Mesenchymal stem cell (in vitro differentiated cells and primary cell): ENCODE measurements at places on chromosomes 4 and X.
A peak's percentile ranks its signal among the peaks of the same experiment; 100 is the strongest.

DNA sequence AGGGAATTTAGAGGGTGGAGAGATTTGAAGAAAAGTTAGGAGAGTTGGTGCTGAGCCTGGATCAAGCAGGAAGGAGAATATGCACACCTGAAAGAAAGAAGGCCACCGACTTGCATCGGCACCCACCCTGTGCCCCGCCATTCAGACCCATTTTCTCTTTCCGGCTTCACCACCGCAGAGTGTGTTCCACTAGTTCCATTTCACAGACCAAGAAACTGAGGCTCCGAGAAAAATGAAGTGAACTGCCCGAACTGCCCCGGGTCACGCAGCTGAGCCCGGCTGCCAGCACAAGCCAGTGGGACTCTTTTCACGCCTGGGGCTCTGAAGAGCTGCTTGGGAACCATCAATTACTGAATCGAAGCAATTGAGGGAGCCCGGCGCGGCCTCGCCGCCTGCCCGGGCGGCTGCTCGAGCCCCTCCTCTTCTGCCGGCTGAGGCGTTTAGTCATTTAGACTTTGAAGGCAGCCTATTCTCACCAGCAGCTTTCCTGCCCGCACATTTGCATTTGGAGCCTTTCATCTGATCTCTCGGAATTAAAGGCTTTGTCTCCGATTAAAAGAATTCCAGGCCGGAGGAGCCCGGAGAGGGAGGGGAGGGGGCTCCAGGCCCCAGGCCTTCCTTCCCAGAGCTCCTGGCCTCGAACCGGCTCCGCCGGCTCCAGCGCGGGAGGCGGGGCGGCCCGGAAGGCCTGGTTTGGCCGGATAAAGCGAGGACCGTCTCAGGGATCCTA is 140.2 kb upstream of the PJA1 start:
- H3K4me1 ChIP-seq = no peaks in the 10 kb centered on the region
- H3K36me3 ChIP-seq = no peaks in the 10 kb centered on the region
- H3K27me3 ChIP-seq = peaks cover 83% of the 10 kb centered on the region
- H3K4me3 ChIP-seq = no peak overlapping the region
- no peak overlapping the region for H3K27ac ChIP-seq
- DNase-seq = no peak

GRCh38 chr4:128225148-128225547 is 62.5 kb downstream of the PGRMC2 start:
- no peaks in the 10 kb centered on the region for H3K27me3 ChIP-seq
- peaks cover 11% of the 10 kb centered on the region for H3K4me1 ChIP-seq
- no peak overlapping the region for H3K4me3 ChIP-seq

DNA sequence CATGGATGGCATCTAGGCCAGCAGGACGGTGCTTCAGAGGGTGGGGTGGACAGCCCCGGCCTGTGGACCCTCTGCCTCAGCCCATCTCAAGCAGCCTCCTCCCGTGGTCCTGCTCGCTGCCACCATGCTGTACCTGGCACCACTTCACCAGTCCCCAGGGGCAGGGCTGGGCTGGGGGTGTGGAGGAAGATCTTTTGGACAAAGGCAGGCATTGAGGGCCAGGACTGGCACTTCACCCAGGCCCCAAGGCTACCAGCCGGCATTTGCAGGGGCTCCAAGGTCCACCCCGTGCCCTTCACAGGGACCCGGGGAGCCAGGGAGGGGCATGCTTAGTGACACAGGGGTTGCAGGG is 713 bp downstream of the PLXNB3 start:
- peaks cover 30% of the 10 kb centered on the region for H3K36me3 ChIP-seq
- peaks cover 30% of the 10 kb centered on the region for H3K4me1 ChIP-seq
- H3K4me3 ChIP-seq = peak overlapping the region; percentile 78
- H3K27ac ChIP-seq = no peak overlapping the region
- no peaks in the 10 kb centered on the region for H3K27me3 ChIP-seq
- no peak for DNase-seq

DNA sequence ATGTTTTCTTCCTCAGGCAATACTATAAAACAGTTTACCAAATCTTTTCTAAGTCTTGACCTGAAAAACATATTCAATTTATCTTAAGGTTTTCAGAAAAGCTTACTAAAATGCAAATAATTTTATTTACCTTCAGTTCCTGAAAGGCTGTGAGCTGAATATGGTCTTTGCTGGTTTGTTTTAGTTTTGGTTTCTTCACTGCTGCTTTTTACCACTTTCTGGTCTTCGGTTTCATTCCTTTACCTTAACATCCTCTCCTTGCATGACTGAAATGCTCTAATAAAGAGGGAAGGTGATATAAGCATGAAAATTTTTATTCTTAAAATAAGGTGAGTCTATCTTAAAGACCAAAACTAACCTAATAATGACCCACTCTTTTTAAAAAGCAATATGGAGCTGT is 97.1 kb upstream of the NRK start:
- no peaks in the 10 kb centered on the region for H3K27me3 ChIP-seq
- no peak overlapping the region for H3K27ac ChIP-seq
- no peak for DNase-seq
- no peaks in the 10 kb centered on the region for H3K4me1 ChIP-seq
- H3K36me3 ChIP-seq = no peaks in the 10 kb centered on the region
- no peak overlapping the region for H3K4me3 ChIP-seq

DNA sequence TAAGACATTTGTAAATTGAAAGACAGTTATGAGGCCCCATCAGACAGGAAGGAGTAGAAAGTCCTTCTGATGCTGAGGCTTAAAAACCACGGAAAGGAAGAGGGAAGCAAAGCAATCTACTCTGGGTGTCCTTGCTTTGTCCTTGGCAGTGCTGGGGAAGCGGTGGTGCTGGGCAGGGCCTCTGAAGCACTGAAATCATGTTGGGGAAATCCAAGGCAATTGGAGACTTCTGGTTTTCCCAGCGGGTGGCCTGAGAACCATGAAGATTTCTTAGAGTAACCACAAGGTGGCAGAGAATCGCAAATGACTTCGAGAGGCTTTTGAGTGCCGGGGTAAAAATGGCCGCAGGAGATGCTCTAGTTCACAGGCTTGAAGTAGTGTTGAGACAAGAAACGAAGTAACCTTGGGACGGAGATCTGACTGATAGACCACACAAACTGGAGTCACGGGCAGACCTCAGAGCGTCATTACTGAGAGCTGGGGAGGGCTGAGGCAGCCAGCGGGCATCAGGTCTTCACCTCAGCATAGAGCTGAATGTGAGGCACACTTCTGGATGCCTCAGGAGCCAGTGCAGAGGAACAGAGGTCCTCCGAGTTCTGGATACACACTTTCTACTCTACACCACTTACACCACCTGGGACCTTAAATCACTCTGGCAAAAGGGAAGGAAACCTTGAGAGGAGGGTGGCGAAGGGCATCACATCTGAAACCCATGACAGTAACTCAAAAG is 130.7 kb upstream of the GPRIN3 start:
- no peaks in the 10 kb centered on the region for H3K4me1 ChIP-seq
- no peak overlapping the region for H3K4me3 ChIP-seq
- H3K27me3 ChIP-seq = no peaks in the 10 kb centered on the region
- H3K36me3 ChIP-seq = no peaks in the 10 kb centered on the region
- no peak overlapping the region for H3K27ac ChIP-seq
- peak; percentile 67 for DNase-seq

GRCh38 chrX:38335382-38335781 is 8.1 kb upstream of the RPGR start:
- H3K4me1 ChIP-seq = no peaks in the 10 kb centered on the region
- H3K4me3 ChIP-seq = no peak overlapping the region
- DNase-seq = no peak
- H3K27me3 ChIP-seq = no peaks in the 10 kb centered on the region
- H3K36me3 ChIP-seq = no peaks in the 10 kb centered on the region

DNA sequence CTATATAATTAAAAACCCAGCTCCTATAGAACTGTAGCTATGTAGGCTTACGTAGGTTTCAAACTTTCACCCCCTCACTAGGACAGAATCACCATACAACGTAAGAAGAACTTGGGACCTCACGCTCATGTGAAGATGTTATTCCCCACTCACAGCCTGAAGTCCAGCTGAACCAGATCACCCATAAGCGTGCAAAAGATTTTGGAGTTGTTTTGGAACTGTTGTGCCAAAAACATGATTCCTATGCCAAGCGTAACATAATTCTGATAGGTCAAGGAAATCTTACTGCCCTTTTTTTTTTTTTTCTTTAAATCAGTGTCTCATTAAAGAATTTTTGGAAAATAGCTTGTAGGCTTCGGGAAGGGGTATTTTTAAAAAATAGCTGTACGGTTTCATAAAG is 57.0 kb downstream of the LCORL start:
- H3K27me3 ChIP-seq = no peaks in the 10 kb centered on the region
- H3K36me3 ChIP-seq = no peaks in the 10 kb centered on the region

- H3K4me3 ChIP-seq = no peak overlapping the region
- no peaks in the 10 kb centered on the region for H3K4me1 ChIP-seq
- DNase-seq = no peak
- H3K27me3 ChIP-seq = no peaks in the 10 kb centered on the region
- no peak overlapping the region for H3K27ac ChIP-seq
These were observed 55.4 kb downstream of the CC2D2A start for GRCh38 chr4:15525080-15525479.

GRCh38 chrX:104929324-104929723 is 291.2 kb downstream of the TEX13A start:
- no peaks in the 10 kb centered on the region for H3K4me1 ChIP-seq
- no peaks in the 10 kb centered on the region for H3K27me3 ChIP-seq
- DNase-seq = no peak
- H3K36me3 ChIP-seq = no peaks in the 10 kb centered on the region
- H3K4me3 ChIP-seq = no peak overlapping the region
- no peak overlapping the region for H3K27ac ChIP-seq

DNA sequence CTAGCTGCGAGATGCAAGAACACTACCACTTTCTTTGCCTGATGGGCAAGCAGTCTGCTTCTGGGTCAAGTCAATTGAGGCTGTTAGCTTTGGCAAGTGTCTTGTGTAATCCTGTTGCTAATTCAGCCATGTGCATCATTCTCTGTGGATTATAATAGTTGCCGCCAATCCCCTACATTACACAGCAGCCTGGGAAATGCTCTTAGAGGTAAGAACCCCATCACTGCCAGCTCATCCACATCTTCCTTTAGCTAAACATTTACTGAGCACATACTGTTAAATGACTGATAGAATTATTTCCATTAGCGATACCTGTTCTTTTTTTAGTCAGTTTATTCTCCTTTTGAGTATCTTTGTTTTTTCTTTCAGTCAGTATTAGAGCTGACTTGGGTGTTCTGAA is 116.2 kb downstream of the CBR4 start:
- H3K4me3 ChIP-seq = no peak overlapping the region
- H3K36me3 ChIP-seq = peaks cover 22% of the 10 kb centered on the region
- no peaks in the 10 kb centered on the region for H3K27me3 ChIP-seq
- no peak overlapping the region for H3K27ac ChIP-seq
- no peak for DNase-seq
- no peaks in the 10 kb centered on the region for H3K4me1 ChIP-seq

- no peak overlapping the region for H3K27ac ChIP-seq
- H3K27me3 ChIP-seq = no peaks in the 10 kb centered on the region
- no peaks in the 10 kb centered on the region for H3K36me3 ChIP-seq
- H3K4me1 ChIP-seq = no peaks in the 10 kb centered on the region
These were observed 31.3 kb downstream of the CRLF2 start for GRCh38 chrX:1181170-1181569.

GRCh38 chrX:129590596-129590995 is 50.5 kb downstream of the OCRL start:
- no peak for DNase-seq
- peaks cover 18% of the 10 kb centered on the region for H3K27me3 ChIP-seq
- no peak overlapping the region for H3K4me3 ChIP-seq
- H3K4me1 ChIP-seq = peaks cover 2% of the 10 kb centered on the region

- H3K4me3 ChIP-seq = no peak overlapping the region
- peak overlapping the region; percentile 100 for H3K27ac ChIP-seq
- H3K27me3 ChIP-seq = no peaks in the 10 kb centered on the region
- no peaks in the 10 kb centered on the region for H3K36me3 ChIP-seq
These were observed 54.8 kb downstream of the C4orf51 start for GRCh38 chr4:145734576-145735346.

GRCh38 chr4:81523672-81524327 is 52.1 kb upstream of the RASGEF1B start:
- no peaks in the 10 kb centered on the region for H3K4me1 ChIP-seq
- no peak overlapping the region for H3K4me3 ChIP-seq
- H3K27ac ChIP-seq = no peak overlapping the region
- H3K27me3 ChIP-seq = peaks cover 9% of the 10 kb centered on the region

- H3K27me3 ChIP-seq = peaks cover 26% of the 10 kb centered on the region
- DNase-seq = no peak
- no peak overlapping the region for H3K4me3 ChIP-seq
- no peak overlapping the region for H3K27ac ChIP-seq
- H3K4me1 ChIP-seq = no peaks in the 10 kb centered on the region
These were observed 8.8 kb downstream of the ADRA2C start for GRCh38 chr4:3775005-3775404.

GRCh38 chr4:108543359-108543968 is 76.9 kb upstream of the RPL34 start:
- H3K36me3 ChIP-seq = no peaks in the 10 kb centered on the region
- no peak overlapping the region for H3K4me3 ChIP-seq
- no peaks in the 10 kb centered on the region for H3K4me1 ChIP-seq
- peaks cover 5% of the 10 kb centered on the region for H3K27me3 ChIP-seq

- H3K4me3 ChIP-seq = no peak overlapping the region
- no peaks in the 10 kb centered on the region for H3K36me3 ChIP-seq
- peaks cover 6% of the 10 kb centered on the region for H3K4me1 ChIP-seq
These were observed 7.4 kb downstream of the APOO start for GRCh38 chrX:23900220-23900797.

DNA sequence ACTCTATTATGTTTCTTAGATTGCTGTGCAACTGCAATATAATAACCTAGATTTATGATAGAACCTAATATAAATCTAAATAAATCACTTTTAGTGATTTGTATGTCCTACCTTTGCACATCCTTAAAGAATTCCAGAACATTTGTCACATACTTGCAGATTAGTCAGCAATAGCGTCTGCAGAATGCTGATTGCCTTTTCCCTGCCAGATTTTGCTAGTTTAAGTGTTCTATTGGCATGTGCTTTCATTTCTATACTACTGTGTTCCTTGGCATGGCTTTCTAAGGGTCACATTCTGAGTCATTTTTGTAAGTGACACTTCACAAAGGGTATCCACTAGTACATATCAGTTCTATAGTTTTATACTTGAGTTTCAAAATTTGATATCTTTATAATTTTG is 303.1 kb upstream of the GIMD1 start:
- no peak overlapping the region for H3K4me3 ChIP-seq
- no peak overlapping the region for H3K27ac ChIP-seq
- H3K4me1 ChIP-seq = no peaks in the 10 kb centered on the region
- DNase-seq = peak; percentile 18
- no peaks in the 10 kb centered on the region for H3K27me3 ChIP-seq
- no peaks in the 10 kb centered on the region for H3K36me3 ChIP-seq

GRCh38 chr4:165204462-165204830 is 2.9 kb upstream of the KLHL2 start:
- H3K27ac ChIP-seq = no peak overlapping the region
- no peaks in the 10 kb centered on the region for H3K27me3 ChIP-seq
- H3K4me3 ChIP-seq = no peak overlapping the region
- no peaks in the 10 kb centered on the region for H3K36me3 ChIP-seq
- peak; percentile 36 for DNase-seq
- peaks cover 8% of the 10 kb centered on the region for H3K4me1 ChIP-seq

DNA sequence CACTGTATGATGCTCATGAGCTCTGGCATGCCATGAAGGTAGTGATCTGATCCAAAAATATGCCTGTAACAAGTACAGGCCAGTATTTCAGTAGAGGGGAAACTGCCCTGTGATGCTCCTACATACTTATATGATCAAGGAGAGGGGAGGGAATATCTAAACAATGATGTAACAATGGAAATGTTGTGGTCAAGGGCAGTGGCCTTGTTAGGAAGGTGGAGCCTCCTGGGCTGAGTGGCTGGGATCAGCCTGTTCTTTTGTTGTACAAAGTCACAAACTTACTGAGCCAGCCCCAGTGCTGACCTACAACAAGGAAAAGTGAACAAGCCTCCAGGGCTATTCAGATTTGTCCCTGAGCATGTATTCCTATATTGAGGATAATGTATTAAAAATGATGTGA is 70.3 kb downstream of the ANXA10 start:
- no peak overlapping the region for H3K27ac ChIP-seq
- H3K36me3 ChIP-seq = no peaks in the 10 kb centered on the region
- no peak overlapping the region for H3K4me3 ChIP-seq
- peaks cover 2% of the 10 kb centered on the region for H3K4me1 ChIP-seq
- DNase-seq = peak; percentile 17
